ENCODE measurements at places on chromosomes 7 and 10. TPM values are rescaled to one million over a fixed set of nuclear protein-coding genes. Genes with fewer than 3 reads are reported as not detected.

Gene TMEM196
- total RNA-seq: not detected

Gene OPN1SW
- not detected for total RNA-seq

DNA sequence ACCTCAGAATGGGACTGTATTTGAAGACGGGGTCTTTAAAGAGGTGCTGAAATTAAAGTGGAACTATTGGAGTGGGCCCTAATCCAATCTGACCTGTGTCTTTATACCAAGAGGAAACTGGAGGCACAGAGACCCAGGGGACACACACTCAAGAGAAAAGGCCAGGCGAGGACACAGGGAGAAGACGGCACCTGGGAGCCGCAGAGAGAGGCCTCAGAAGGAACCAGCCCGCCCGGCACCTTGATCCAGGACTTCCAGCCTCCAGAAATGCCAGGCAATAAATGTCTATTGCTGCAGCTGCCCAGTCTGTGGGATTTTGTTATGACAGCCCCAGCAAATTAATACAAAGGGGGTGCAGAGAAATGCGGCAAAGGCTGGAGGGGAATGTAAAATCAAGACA, 10.5 kb downstream of the CARD11 start:
- H3K4me1 ChIP-seq: no peaks in the 10 kb centered on the region
- no peak overlapping the region for H3K27ac ChIP-seq
- H3K27me3 ChIP-seq: no peaks in the 10 kb centered on the region
- no peaks in the 10 kb centered on the region for H3K36me3 ChIP-seq

GRCh38 chr7:38938589-38938988, 29.6 kb upstream of the VPS41 start:
- no peaks in the 10 kb centered on the region for H3K27me3 ChIP-seq
- H3K36me3 ChIP-seq: no peaks in the 10 kb centered on the region

- no peak overlapping the region for H3K27ac ChIP-seq
- no peak overlapping the region for H3K4me3 ChIP-seq
- DNase-seq: no peak
- H3K4me1 ChIP-seq: no peaks in the 10 kb centered on the region
Measured at GRCh38 chr10:121781101-121781500, 146.7 kb downstream of the ATE1 start.

GRCh38 chr7:37986908-37987330, 66.5 kb downstream of the EPDR1 start:
- no peaks in the 10 kb centered on the region for H3K27me3 ChIP-seq
- H3K4me1 ChIP-seq: no peaks in the 10 kb centered on the region
- no peak for DNase-seq
- H3K36me3 ChIP-seq: no peaks in the 10 kb centered on the region

GRCh38 chr10:77865580-77866324, 60.8 kb downstream of the DLG5 start:
- no peak for DNase-seq
- H3K4me1 ChIP-seq: no peaks in the 10 kb centered on the region
- no peaks in the 10 kb centered on the region for H3K27me3 ChIP-seq
- H3K27ac ChIP-seq: no peak overlapping the region
- no peaks in the 10 kb centered on the region for H3K36me3 ChIP-seq
- H3K4me3 ChIP-seq: no peak overlapping the region
